NK-92 treated with Interleukin-12 subunit alpha and Interleukin-12 subunit beta, amount 100 ng/mL, for 24 hours (cell line): ENCODE measurements at places on chromosomes 2 and 18.

DNA sequence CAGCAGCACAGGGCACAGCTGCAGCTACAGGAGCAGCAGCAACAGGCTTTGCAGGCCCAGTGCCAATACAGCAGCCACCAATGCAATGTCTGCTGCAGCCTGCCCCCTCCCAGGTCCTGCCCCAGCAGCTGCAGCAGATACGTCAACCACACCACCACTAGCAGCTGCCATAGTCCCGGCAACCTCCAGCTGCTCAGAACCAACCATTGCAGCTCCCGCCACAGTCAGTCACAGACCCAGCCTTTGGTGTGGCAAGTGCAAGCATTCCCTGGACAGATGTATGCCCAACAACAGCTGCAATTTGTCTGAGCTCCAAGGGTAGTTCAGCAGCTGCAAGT is 53.3 kb upstream of the TUBA3E start:
- DNase-seq, result no peak

- no peak for DNase-seq
Measured at GRCh38 chr2:157692768-157693167, 64.1 kb upstream of the ACVR1C start.

- no peak for DNase-seq
Measured at GRCh38 chr2:10525573-10526265, 77.6 kb upstream of the ODC1 start.

- DNase-seq, result no peak
Measured at GRCh38 chr2:138997856-138998517, 217.8 kb upstream of the NXPH2 start.

DNA sequence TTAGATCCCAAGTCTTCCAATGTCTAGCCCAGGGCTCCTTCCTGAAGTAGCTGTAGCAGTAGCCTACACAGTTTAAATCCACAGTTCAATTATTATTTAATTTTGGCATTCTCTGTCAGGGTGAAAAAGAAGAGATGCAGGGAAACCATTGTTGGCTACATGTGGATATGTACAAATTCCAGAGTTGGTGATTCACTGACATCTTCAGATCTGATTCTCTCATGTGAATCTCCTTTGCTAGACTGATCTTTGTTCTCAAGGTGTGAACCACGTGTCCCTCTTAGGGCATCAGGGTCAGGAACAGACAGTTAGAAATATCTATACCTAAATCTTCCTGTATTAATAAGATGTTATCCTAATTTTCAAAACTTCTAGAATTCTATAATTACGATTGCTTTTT is 36.7 kb downstream of the ADCYAP1 start:
- DNase-seq, result no peak
